ENCODE measurements at places on chromosomes 11 and 22.

- DNase-seq, result no peak
These were observed 30.4 kb downstream of the MB start for GRCh38 chr22:35586771-35587170.

DNA sequence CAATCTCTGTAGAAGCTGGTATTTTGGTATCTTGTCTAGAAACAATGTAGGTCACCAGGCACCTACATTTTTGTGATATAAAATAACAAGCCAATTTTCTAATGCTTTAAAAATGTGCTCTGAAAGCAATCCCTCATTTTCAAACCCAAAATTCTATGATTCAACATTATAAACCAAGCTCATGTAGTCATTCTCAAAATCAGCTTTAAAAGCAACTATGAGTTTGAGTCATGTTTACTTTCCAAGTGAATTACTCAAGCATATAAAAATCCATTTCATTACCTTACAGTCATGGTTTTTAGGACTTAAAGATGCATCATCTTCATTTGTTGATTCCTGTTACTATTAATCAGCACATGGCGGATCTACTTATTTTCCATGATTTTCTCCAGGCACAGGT, 216.4 kb downstream of the GRM5 start:
- DNase-seq, result no peak

DNA sequence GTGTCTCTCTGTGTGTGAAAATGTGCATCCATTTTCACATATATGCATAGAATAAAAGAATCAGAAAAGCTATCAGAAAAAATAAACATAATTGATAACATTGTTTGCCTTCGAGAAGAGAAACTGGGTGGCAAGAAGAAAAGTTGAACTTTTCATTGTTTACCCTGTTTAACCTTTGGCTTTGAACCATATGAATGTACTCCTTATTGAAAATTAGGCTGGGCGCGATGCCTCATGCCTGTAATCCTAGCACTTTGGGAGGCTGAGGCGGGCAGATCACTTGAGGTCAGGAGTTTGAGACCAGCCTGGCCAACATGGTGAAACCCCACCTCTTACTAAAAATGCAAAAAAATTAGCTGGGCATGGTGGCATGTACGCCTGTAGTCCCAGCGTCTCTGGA, 11.9 kb upstream of the OR9Q1 start:
- no peak for DNase-seq

GRCh38 chr11:66787934-66788758, 55.1 kb upstream of the RCE1 start:
- DNase-seq, result no peak

- DNase-seq, result no peak
These were observed 31.4 kb upstream of the PCF11 start for GRCh38 chr11:83125577-83125976.

GRCh38 chr11:117076941-117077691, 21.1 kb downstream of the SIK3 start:
- no peak for DNase-seq

DNA sequence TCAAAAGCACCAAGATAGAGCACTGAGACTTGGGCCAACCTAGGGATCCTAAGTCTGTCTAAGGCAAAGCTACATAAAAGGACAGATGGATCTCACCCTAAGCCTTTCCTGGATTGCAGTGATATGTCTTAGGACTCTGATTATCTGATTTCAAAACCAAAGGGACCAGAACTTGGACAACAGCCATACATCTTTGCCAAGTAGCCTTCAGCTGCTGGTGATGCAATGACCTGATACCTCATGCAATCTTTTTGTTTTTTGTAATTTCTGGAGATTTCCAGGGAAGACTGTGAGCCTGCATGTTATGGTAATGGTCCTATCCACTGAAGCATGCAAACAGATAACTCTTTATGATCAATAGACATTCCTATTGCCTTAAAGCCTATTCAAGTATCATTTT, 230.4 kb upstream of the MTNR1B start:
- no peak for DNase-seq

DNA sequence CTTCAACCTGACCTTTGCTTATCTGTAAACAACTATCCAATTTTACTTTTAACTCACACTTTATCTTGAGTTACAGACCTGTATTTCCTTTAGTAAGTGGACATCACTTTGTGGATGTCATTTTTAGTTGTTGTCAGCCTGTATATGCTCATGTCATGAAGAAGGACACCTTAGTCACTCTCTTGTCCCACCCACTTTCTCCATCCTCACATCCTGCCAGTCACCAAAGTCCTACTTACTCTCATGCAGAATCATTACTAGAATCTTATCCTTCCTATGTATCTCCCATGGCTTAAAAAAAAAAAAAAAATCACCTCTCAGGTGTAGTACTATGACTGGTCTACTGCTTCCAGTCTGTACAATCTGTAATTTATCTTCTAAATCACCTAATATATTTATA, 43.3 kb downstream of the SESN3 start:
- DNase-seq, result no peak

DNA sequence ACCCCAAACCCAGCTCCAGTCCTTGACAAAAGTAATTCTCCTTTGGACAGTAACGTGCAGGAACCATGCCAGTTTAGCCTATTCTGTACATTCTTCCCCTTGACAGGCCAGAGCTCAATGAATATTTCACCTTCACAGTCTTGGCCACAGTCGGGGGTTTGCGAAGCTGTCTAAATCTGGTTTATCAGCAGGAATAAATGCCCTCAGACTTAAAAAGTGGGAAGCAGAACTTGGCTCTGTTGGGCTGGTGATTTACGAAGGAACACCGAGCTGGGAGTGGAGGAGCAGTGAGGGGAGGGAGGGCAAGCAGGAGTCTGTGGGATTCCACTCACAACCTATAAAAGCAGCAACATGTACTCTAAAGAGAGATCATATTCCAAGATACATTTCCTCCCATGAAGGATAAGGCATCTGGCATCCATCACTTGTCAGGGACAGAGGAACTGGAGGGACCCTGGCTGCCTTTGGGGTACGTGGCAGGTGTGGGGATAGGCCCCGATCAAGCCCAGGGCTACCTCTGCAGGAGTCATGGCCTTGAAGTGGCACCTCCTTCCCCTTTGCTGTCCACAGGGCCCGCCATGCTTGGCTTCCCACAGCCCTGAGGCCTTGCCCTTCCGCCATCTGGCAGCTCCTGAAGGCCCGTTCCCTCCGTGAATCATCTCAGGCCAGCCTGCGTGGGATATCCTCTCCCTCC, 154.3 kb downstream of the ADAMTS15 start:
- no peak for DNase-seq

- no peak for DNase-seq
These were observed at the start of gene RASGRP2 for GRCh38 chr11:64743591-64744543. Gene RASGRP2, minus strand, starts transcription at chr11:64744142. Its CDS starts 1,276 bp downstream, at chr11:64742866.

DNA sequence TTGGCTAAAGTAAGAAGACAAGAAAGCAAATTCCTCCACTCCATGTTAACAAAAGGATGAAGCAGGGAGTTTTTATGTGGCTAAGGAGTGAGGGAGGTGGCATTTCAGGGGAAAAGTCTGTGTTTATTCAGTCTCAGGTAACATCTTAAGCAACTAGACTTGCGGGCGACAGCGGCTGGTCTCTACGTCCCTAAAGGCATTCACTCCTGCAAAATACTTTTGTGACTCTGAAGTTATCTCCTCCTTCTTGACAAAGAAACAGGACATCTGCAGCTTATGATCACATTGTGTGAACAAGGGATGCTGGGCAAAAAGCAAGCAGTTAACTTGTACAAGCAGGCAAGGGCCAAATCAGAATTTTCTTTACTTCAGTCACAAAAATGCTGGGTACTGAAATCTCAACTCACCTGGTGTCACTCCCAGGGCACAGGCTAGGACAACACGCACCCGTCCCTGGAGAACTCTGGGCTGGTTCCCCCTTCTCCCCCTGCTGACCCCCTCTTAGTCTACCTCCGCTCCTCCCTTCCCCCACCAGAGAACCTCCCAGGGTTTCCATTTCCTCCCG, 38.3 kb downstream of the IGLL5 start:
- no peak for DNase-seq

DNA sequence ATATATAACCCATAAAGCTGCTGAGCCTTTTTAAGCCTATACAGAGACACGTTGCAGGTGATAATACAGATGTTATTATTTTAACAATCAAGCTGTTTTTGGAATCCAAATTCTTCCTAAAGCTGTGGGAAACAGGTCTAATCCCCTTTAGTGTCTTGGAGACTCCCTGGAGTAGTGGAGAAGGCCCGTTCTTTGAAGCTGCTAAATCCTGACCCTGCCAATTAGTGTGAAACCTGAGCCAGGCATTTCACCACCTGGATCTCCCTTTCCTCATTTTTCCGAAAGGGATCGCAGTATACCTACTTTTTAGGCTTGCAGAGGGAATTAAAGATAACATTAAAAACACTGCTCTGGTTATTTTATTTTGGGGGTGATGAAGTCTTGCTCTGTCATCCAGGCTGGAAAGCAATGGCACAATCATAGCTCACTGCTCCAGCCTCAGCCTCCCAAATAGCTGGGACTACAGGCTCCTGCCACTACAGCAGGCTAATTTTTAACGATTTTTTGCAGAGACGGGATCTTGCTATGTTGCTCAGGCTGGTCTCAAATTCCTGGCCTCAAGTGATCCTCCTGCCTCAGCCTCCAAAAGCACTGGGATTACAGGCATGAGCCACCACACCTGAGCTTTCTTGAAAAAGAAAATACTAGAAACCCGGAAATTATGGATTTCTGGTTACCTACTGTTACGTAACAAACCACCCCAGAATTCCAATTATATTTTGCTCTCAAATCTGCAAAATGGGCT, 1.7 kb upstream of the EIF4ENIF1 start:
- DNase-seq, result no peak

DNA sequence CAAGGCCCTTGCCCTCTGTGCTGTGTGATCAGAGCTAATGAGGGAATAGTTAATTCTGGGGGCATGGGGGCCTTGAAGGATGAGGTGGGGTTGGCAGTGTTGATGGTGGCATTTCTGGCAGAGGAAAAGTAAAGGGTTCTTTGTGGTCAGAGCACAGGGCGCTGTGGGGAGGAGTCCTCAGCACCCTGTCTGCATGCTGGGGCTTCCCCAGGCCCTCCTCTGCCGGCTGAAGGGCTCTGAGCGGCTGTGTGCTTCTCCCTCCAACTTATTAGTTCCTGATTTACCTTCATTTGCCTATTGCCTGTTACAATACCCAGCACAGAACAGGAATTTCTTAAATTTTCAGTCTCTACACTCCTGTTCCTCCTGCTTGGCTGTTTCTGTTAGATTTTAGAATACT, 122.8 kb downstream of the HIPK3 start:
- DNase-seq, result no peak

GRCh38 chr22:49100316-49100715, 727.4 kb downstream of the BRD1 start:
- no peak for DNase-seq

GRCh38 chr11:88398372-88398771, 60.8 kb upstream of the CTSC start:
- no peak for DNase-seq

Measured in SW 1271 (cell line).